ENCODE measurements at places on chromosomes 13 and 19.
A peak's percentile ranks its signal among the peaks of the same experiment; 100 is the strongest.

DNA sequence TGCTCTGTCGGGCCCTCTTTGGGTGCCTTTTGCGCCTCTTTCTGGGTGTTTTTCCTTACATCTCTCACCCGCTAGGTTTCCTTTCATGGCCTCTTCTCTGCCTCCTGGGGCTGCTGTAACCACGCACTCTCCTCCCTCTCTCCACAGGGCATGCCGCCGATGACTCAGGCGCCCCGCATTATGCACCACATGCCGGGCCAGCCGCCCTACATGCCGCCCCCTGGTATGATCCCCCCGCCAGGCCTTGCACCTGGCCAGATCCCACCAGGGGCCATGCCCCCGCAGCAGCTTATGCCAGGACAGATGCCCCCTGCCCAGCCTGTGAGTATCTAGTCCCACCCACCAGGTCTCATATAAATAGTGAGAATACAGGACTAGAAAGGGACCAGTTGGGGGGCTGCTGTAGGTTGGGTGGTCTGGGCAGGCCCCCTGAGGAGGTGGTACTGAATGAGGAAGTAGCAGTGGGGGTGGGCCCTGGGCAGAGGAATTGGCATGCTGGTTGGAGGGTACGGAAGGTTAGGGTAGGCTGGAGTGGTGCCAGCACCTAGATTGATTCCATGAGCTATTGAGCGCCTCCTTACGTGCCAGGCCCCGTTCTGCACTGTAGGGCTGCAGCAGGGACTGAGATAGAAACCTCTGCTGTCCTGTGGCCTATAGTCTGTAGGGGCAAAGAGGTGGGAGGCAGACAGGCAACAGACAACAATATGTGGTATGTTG, 11.9 kb downstream of the SNRPA start:
- no peak for DNase-seq

DNA sequence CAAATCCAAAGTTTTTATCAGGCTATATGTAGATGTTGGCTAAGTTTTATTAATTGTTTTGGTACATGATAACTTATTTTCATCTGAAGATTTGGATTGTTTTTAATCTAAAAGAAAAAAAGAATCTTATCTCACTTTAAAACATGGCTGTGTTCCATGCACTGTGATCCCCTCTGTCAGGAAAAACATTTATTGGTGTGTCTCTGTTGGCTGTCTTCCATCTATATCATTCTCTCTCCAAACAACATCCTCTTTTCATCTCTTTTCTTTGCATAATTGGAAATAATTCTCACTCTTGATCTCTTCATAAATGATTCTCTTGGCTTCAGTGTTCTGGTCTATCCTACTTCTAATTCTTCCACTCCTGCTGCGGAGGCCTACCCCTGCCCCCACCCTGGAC, 4.2 kb downstream of the NALCN start:
- no peak for DNase-seq

- no peak for DNase-seq
Measured at GRCh38 chr13:97387890-97388289, 46.1 kb upstream of the RAP2A start.

- DNase-seq: no peak
Measured at GRCh38 chr13:24007979-24008620, 110.8 kb upstream of the C1QTNF9B start.

DNA sequence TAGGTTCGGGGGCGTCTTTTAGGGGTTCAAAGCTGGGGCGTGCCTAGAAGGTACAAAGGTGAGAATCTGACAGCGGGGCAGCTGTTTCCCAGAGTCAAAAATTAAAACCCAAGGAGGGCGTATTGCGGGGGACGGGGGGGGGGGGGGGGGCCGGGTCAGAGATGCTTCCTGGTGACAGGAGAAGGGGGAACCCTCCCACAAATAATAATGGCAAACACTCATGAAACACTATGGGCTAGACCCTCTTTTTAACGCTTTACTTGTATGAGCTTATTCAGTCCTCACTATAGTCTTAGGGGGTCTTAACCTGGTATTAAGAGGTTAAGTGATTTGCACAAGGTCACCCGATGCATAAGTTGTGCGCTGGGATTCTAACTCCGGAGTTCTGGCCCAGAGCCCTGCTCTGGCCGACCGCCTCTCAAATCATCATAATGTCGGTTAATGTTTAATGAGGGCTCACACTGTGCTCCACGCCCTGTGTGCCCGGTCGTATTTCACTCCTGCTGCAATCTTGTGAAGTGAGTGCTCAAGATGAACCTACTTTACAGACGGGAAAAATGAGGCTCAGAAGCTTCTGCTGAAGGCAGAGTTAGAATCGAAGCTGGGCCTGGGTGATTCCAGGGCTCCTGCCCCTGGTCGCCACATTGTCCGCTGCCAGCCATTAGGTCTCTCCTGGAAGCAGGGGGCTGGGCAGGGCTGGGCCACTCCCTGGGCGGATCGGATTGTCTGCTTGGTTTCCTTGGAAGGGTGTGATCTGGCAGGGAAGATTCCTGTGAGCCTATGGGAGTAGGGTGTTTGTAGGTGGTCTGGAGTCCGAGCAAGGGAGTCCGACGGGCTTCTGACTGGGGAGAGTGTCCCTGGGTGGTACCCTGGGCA, 964 bp downstream of the PAK4 start:
- no peak for DNase-seq

DNA sequence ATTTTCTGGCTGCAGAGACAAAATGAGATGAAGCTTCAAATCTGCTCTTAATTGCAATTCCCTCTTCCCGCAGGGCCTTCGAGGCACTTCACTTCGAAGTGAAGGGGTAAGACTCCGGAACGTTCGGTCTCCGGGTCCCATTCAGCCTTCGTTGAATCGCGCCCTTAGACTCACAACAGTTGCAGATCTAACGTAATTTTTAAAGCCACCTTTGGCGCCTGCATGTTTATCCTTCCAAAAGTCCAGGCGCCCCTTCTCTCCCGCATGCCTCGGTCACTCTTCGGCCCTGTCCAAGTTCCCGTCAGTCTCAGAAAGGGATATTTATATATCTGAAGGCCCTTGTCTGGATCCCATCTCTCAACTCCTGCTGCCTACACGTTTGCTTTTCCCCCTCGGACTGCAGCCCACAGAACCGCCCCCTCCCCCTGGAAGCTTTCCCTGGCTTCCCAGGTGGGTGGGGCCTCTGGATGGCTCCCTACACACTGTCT, 915 bp upstream of the KCTD12 start:
- no peak for DNase-seq

DNA sequence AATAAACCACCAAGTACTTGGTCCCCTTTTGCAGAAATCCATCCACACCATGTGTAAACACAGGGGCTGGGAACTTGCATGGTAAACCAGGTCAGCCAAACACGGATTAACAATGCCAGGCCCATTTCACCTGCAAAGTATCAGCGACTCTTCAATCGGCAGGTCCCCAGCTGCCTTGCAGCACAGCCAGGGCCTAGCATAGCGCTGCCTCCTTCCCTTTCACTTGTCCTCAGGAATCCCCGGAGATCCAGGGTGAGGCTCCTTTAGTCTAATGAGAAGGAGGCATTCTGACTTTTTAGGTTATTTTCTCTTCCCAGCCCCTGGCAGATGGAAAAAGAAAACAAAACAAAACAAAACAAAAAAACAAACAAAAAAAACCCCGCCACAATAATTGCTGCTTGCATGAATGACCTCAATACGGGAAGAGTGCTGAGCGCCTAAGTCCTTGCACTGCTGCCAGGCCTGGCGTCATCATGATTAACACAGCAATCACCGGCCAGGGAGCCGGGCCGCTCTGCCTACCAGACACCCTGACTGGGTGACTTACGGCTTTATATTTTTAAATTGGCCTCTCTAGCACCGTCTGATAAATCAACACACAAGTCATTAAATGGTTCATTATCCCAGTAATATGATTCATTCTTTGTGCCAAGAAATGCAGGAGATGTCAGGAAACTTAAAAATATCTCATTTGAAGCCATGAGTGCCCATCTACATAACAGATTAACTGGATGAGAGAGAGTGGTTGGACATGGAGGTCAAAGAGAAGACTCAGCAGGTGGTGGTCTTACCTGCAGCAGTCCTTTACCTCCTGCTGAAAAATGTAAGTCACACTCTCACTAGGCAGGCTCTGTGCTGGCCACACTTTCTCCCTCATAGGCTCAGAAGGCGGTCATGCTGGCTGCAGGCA, 692.7 kb downstream of the UQCRFS1 start:
- peak; percentile 76 for DNase-seq

GRCh38 chr19:57566396-57567265, 7.0 kb upstream of the ZNF550 start:
- DNase-seq: no peak

DNA sequence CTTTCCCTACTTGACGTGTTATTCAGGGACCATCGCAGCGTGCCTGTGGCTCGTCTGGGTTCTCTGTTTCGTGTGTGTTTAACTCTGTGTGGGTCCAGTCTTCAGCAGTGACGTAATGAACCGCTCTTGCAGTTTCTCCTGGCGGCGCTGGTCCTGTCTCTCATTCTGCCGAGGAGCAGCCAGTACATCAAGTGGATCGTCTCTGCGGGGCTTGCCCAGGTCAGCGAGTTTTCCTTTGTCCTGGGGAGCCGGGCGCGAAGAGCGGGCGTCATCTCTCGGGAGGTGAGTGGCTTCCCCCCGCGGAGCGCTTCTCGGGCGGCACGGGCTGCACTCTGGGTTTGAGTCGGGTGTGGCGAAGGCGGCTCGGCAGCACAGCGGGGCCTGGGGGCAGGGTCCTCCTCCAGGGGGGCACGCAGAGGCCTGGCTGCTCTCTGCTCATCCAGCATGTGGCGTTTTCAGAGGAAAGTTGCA, 36.3 kb upstream of the TFDP1 start:
- DNase-seq: no peak
